Anterior cingulate cortex (tissue), 58 donors: ENCODE measurements at places on chromosomes 16 and 17.

DNA sequence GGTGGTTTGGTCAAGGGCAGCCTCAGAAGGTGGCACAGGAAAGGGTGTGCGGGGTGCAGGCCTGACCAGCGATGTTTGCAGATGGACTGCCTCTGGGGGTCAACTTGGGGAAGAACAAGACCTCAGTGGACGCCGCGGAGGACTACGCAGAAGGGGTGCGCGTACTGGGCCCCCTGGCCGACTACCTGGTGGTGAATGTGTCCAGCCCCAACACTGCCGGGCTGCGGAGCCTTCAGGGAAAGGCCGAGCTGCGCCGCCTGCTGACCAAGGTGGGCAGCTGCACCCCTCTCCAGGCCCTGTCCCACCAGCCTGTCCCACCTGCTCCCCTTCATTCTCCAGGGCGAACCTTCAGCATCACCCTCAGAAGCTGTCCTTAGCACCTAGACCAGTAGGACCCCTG, 12.5 kb downstream of the DHODH start:
- no peak for DNase-seq

DNA sequence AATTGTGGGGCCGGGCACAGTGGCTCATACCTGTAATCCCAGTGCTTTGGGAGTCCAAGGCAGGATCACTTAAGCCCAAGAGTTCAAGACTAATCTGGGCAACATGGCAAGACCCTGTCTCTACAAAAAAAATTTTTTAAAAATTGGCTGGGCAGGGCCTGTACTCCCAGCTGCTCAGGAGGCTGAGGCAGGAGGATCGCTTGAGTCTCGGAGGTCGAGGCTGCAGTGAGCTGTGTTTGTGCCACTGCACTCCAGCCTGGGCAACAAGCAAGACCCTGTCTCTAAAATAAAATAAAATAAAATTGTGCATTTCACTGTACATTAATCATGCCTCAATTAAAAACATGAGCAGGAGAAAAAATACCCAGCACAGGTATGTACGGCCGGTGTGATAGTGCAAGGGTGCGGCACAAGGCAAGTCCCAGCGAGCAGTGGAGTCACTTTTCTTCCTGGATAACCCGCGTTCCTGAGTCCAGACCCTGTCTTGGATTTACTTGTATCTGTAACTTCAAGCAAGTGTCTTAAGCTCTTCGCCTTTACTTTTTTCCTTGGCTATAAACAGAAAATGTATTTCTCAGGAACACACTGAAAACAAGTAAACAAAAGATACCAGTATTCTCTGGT, 11.4 kb downstream of the ZDHHC7 start:
- no peak for DNase-seq

DNA sequence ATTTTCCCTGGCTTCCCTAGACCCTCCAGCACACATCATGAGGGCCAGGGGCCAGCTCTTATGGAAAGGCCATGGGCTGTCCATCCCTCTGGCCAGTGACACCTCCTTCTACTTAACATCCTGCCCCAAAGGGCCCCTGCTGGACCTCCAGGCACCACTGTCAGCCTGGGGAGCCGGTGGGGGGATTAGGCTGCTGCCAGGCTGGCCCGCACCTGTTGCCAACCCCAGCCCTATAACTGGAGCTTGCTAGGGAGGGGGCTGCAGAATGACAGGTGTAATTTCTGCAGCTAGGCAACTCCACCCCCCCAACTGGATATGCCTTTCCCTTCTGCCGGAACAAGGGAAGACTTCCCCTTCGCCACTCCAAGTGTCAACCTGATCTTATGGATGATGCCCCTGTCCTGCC, 12.5 kb downstream of the RARA start:
- no peak for DNase-seq

GRCh38 chr17:46063241-46063640, 64.2 kb downstream of the STH start:
- no peak for DNase-seq

- no peak for DNase-seq
Observed at GRCh38 chr16:49453983-49454382, 80.4 kb downstream of the C16orf78 start.

DNA sequence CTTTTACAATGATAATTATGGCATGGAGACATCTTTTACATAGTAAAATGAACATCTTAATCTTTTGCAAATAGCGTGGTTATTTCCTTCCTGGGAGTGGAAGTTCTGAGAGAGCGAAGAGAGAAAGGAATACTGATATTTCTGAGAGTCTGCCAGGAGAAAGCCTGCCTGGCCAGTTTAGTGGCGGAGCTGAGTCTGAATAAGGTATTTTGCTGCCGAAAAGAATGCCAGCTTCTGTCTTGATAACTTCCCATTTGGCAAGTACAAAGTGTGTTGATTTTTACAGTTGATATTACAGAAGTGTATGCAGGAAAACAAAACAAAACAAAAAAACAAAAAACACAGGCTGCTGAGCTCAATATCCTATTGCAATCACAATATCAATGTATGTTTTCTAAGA, 55.9 kb downstream of the KCNJ2 start:
- no peak for DNase-seq

GRCh38 chr16:77610496-77610895, 111.8 kb upstream of the NUDT7 start:
- DNase-seq: no peak

DNA sequence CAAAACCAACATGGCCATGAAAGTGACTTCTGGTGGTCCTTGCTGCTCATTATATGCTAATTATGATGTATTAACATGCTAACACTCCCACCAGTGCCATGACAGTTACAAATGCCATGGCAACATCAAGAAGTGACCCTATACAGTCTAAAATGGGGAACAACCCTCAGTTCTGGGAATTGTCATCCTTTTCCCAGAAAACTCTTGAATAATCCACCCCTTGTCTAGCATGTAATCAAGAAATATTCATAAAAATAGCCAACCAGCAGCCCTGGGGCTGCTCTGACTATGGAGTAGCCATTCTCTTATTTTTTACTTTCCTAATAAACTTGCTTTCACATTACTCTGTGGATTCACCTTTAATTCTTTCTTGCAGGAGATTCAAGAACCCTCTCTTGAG, 35.9 kb downstream of the DNAJA2 start:
- no peak for DNase-seq

GRCh38 chr16:61415126-61415525, 621.1 kb downstream of the CDH8 start:
- DNase-seq: no peak

- no peak for DNase-seq
Observed at GRCh38 chr17:57296231-57296630, 39.9 kb downstream of the MSI2 start.

DNA sequence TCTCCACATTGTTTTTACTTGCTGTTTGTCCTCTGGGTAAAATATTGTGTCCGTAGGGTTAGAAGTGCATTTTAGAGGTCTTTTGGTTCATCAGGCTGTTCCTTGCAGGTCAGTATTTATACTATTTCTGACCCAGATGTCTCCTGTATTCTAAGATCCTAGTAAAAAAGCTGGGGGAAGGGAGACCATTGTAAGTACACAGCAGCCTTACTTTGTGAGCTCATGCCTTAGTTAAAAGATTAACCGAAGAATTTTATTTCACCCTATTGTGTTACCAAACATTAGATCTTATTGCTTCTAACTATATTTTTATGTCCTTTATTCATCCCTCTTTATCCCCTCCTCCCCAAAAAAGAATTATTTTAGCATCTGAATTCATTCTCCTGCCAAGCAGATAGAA, 444.1 kb upstream of the RBFOX1 start:
- DNase-seq: no peak

DNA sequence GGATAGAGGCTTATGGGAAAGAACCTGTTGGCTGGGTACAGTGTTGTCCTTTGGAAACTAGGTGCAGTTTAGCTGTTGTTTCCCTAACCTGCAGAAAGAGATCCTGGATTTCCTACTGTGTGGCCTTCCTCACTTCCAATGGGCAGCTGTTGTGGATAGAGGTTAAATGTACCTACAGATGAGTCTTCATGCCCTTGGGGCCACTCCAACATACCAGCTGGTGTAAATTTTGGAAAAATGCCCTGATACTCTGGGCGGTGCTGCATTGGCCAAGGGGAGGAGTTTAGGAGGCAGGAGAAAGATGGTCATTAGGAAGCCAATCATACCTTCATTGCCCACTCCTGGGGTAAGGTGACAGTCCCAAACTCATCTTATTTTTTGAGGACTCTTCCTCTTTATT, 70.2 kb downstream of the SNX11 start:
- no peak for DNase-seq
